ENCODE measurements at places on chromosomes 12 and 14.

DNA sequence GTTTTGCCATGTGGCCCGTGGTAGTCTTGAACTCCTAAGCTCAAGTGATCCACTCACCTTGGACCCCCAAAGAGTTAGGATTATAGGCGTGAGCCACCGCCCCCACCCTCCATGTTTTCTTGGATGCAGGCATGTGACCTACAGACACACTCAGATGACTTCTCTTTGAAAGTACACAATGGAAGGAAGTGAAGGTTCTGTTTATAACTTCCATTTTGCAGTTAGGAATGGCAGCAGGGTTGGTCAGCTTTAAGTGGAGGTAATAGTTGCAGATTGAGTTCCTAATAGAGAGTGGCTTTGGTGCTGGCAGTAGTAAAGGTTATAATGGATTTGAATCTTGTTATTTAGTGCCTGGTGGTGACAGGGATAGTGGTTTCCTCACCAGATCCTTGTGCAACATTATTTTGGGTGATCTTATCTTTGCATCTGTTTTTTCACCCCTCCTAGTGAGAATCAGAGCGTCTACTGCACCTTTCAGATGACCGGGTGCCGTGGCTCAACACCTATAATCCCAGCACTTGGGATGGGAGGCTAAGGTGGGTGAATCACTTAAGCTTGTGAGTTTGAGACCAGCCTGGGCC lies 15.3 kb downstream of the LARP4 start:
- DNase-seq = no peak

GRCh38 chr12:70577283-70577634 lies 60.0 kb downstream of the PTPRB start:
- no peak for DNase-seq

DNA sequence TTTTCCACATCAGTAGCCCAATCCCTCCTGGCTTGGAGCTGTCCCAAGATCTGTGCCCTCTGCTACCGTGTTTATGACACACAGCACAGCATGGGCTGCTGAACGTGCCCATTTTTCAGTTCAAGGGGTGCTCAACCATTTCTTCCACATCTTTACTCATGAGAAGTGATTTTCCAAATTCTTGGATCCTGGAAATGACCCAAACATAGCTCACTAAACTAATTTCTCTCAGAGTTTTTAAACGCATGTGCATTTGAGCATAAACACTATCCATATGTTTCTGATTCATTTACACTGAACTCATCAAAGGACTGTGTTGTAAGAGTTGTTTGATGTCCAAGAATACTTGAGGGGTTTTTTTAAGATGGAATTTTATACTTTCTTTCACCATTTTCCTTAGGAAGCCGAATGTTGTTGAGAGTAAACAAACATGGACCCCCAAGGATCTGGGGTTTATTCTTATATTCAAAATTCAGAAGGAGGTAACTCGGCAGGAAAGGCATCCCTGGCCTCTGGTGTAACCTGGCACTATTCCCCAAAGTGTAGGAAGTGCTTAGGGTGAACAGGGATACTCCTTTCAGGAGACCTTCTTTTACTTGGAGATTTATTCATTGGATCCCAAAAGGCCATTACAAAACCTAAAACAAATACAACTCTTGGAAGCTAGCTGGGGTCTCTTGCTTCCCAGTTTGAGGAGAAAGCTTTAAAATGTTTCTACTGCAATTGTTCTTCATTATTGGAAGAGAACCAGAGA lies 215.0 kb downstream of the BMP4 start:
- no peak for DNase-seq

DNA sequence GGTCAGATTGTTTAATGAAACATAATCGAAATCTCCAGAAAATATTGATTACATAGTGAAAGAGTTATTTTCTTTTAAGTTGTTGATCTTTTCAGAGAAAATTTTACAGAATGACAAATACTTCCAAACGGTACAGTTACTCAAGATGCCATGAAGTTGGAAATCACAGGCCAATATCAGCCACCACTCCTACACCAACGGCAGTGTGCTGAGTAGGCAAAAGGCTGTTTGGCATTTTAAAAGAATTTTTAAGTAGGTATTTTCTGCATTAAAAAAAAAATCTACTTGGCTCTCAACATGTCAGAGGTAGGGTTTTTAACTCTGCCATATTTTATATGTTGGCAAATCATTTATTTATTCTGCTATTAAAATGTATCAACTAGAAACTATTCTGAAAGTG lies 21.7 kb downstream of the SLC38A4 start:
- no peak for DNase-seq

DNA sequence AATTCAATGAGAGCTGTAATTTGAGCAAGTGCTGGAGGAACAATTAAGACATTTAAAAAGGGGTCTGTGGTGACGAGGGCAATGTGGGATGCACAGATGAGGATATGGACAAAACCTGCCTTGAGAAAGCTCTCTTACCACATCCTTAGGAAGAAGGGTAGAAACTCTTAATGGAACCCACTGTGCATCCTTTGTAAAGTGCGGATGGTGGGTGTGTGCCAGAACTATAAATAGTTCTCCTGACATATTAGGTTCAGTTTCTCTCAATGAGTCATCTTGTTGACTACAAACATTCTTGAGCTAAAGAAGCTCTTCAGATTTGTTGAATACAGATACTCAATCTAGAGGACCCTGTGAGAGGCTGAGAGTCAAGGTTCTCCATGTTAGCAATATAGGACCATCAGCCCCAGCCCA lies 106.1 kb upstream of the ANO4 start:
- DNase-seq = no peak

GRCh38 chr12:110149086-110149660 lies 25.0 kb downstream of the IFT81 start:
- peak; percentile 16 for DNase-seq

DNA sequence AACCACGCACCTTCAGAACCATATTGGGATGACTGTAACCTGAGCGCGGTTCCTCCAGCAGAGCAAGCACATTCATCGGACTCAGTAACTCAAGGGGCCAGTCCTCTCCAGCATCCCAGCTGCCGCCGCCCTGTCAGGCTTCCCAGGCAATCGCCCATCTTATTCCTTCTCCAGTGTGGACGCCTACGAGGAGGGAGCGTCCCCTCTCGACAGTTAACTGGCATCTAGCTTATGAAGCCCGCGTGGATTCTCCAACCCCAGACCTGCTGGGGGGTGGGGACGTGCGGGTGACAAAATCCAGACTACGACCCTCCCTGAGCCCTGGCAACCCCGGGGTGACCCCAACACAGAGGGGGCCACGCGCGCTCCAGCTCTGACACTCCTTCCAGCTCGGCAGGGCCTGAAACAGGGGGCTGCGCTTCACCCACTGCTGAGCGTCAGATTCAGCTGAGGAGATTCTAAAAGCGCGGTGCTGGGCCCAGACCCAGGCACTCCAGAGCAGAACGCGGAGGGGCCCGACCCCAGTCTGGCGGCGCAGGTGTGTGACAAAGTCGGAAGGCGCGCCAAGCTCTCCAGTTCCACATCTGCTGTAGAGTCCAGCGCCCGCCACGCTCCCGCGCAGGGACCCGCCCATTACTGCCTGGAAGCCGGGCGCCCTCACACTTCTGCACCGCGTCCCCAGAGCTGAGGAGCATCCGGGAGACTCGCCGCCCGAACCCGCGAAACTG lies 43.9 kb upstream of the ESR2 start:
- DNase-seq = peak; percentile 34

GRCh38 chr14:23827100-23827892 lies 126.3 kb upstream of the DHRS4 start:
- DNase-seq = no peak

DNA sequence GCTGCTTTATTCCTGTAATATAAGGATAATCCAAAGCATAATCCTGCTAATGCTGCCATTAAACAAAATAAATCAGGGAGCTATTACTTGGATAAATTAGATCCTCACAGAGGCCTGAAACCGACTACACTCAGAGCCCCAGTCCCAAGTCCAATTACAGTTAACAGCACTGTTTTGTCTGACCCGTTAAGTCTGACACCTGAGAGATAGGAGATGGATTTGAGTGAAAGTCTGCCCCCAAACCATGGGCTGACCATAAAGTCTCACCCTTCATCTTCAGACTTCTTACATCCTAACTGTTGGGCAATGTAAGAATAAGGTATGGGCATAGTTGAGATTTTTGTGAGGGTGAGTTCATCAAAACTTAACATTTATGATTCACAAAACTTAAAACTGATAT lies 181.7 kb downstream of the PLCZ1 start:
- DNase-seq = no peak

GRCh38 chr14:38278035-38278434 lies 22.1 kb upstream of the CLEC14A start:
- DNase-seq = no peak

DNA sequence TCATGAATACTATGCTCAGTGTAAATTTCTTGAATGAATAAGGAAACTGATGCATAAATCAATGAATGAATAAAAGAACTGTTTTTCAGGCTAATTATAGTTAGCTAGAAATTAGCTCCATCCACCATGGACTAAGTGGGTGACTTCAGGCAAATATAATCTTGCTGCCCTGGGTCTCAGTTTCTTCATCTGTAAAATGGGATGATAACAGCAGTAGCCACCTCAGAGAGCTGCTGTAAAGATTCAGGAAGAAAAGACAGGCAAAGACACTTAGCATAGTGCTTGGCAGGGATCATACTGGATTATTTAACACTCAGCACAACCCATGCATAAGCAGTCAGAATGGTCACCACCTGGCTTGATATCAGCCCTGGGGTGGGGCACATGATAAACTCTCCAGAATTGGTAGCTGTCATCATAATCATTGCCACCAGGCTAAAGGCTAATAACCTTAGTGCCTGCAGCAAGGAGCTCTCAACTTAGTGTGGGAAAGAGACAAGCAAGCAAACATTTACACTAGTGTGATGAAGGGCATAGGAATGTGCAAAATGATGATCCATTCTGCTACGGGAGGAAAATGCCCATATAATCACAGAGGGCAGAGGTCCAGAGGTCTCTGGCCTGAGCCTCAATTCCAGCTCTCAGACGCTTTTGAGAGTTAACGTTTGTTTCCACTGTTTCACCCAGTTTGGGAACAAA lies 234.7 kb upstream of the TBX3 start:
- DNase-seq = no peak

DNA sequence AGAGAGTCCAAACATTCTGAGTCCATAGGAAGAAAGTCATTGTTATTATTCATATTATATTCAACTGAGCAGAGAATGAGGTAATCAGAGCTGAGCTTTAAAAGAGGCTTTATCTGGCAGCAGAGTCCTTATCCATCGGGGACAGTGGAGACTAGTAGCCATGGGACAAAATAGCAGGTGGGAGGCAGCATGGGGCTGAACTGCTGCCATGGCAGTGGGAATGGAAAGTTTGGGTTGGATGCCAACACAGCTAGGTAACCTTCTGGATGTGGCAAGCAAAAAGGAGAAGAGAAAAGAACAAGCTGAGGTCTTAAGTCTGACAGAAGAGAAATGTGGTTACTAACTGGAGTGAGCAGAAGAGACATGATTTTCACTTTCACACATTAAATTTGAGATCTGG lies 71.0 kb upstream of the CDKN3 start:
- no peak for DNase-seq

DNA sequence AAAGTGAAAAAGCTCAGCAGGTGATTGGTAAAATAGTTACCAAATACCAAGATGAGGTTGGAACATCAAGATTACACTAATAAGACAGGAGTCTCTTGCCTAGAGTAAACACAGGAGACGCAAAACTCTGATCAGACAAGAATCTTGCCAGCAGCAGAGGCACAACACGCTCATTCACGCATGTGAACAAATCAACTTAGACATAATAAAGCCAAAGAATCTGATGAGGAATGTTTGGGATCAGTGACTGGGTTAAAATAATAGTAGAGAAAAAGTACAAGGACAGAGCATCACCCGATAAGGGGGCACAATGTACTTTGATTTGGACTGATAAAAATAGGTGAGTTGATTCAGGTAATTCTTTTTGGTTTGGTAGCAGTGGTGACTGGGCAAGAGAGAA lies 159.5 kb upstream of the GRIP1 start:
- no peak for DNase-seq

GRCh38 chr14:87397499-87397898 lies 595.5 kb downstream of the GALC start:
- DNase-seq = no peak

GRCh38 chr14:79383475-79383874 lies 827.8 kb downstream of the DIO2 start:
- DNase-seq = no peak

GRCh38 chr12:108582978-108583770 lies 14.7 kb downstream of the TMEM119 start:
- DNase-seq = no peak

DNA sequence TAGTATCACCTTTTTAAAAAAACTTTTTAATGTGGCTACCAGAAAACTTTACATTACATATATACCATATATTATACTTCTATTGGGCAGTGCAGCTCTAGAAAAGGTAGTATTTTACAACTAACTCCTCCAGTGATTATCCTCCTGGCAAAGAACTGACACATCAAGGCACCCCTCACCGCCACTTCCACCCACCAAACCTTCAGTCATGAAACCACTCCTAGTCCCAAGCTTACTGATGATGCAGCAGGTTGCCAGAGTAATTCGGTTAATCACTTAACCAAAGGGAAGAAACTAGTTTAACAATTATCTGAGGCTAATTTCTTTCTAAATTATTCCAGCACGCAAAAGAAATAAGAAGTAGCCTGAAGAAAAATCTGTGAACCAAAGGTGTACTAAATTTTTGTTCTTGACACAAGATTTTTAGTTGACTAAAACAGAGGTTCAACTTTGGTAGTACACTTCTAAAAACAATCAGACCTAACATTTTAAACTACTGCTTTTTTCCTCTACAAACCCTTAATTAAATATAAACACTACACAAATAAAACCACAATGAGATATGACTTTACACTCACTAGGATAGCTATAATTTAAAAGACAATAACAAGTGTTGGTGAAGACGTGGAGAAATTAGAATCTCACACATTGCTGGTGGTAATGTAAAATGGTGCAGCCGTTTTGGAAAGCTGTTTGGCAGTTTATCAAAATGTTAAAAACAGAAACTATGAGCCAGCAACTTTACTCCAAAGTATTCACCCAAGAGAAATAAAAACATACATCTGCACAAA lies 16.7 kb downstream of the SPPL3 start:
- no peak for DNase-seq

Measured in activated CD4-positive, alpha-beta T cell treated with anti-CD3 and anti-CD28 coated beads, Interleukin-2, amount 50 U/mL, for 16 hours (primary cell).